ENCODE measurements at places on chromosomes 6 and 20.

DNA sequence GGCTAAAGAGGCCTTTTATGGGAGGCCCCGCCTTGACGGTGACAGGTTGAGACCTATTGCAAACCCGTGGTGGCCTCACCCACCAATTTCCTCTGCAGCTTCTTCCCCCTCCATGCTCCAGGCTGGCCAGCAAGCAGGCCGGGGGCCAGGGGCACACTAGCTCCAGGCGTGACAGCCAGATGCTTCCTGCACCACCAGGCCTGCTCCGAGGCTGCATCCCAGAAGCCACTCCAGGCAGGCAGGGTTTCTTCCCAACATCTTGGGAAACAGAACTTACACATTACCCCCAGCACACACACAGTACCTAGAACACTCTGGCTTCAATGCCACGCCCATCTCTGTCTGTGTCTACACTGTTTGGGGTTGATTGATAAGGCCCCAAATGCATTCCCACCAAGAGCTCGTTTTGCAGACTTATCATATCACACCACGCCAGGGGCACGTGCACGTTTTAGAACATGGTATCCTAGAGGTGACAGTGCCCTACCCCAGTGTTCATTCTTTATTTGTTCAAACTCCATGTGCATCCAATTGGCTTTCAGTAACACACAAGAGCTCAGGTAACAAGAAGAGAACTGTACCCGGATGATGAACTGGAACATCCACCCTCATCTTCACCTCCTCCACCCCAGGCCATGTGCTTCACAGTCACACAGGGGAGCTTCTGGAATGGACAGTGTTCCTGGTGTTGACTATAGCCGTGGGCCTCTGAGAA is 221.4 kb upstream of the RREB1 start:
- DNase-seq = no peak

GRCh38 chr20:2172305-2173175 is 70.9 kb downstream of the STK35 start:
- DNase-seq = peak; percentile 63

DNA sequence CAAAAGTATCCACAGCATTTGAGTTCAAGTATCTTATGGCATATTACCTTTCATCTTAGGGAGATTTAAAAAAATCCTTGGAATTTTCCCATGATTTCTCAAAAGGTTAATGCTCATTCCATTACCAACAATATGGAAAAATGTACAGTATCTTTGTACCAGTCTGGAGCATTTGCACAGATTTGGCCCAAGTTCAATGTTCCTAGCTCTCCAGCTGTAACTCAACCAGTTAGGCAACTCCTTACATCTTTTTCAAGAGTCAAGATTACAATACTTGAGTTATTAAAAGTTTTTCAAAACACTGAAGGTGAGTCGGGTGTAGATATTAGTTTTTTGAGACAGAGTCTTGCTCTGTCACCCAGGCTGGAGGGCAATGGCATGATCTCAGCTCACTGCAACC is 1.0 kb downstream of the OR2J2 start:
- DNase-seq = no peak

DNA sequence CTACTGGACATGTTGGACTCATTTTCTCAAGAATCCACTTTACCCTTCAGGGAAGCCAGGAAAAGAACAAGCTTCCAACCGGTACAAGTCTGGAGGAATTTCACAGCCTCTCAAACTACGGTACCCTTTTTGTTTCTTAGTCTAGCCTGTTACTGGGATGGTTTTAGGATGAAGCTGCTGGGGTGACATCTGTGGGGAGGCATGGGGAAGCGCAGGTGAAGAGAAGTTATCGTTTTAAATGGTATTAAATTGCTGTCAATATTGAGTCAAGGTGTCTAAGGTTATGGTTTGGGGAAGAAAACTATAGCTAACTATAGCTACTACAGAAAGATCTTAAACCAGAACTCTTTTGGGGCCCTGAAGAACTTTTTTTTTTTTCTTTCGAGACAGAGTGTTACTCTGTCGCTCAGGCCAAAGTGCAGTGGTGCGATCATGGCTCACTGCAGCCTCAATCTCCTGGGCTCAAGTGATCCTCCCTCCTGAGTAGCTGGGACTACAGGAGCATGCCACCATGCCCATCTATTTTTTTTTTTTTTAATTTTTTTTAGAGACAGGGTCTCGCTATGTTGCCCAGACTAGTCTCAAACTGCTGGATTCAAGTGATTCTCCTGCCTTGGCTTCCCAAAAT is 128.7 kb downstream of the RIN2 start:
- DNase-seq = no peak

DNA sequence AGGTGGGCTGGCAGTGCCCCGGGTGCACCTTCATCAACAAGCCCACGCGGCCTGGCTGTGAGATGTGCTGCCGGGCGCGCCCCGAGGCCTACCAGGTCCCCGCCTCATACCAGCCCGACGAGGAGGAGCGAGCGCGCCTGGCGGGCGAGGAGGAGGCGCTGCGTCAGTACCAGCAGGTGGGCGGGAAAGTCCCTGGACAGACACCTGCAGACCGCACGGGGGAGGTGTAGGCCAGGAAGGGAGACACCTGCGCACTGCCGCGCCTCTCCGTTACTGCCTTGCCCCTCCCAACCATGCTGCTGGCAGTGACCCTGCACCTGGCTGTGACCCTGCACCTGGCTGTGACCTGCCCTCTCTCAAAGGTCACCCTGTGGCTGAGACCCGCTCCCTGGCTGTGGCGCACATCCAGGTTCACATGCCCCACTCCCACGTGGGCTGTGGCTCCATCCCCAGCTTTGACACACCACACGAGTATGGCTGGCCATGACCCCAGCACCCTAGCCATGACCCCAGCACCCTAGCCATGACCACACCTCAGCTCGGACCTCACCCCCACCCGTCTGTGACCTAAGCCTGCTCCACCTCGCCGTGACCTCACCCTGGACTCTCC is 11.6 kb downstream of the RBCK1 start:
- DNase-seq = no peak

GRCh38 chr6:134389658-134390057 is 71.7 kb upstream of the SGK1 start:
- no peak for DNase-seq

DNA sequence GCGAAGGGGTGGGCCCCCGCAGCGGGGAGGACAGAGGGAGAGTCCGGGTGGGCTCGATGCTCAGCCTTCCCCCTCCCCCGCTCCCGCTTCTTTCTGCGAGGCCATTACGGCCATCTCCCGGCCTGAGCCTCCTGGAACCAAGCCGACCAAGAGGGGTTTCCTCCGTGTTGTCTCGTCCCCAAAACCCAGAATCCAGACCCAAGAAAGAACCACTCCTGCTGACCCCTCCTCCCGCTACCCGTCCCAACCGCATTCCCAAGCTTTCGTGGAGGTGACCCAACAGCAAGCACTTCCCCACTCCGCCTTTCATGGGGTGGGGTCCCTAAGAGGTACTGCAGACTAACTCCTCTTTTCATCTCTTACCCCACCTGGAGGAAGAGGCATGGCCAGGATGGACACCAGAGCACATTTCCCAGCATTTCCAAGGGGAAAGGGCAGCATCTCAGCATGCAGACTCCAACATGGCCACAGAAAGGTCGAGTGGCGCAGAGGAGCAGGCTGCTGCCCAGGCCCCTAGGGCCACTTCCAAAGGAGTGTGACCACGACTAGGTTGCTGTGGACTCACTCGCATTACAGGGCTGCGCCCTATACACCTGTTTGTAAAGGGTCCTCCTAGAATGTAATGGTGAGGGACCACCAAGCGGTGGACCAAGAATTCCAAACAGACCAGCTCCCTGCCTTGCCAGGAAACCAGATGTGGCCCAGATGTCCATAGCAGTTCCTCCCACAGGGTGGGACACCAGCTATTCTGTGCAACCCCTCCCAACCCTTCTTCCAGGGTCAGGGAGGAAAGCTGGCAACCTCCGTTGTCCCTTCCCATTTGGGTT is 53.4 kb downstream of the MRPL14 start:
- no peak for DNase-seq

- no peak for DNase-seq
Observed at GRCh38 chr20:41426086-41426830, 59.6 kb upstream of the EMILIN3 start.

DNA sequence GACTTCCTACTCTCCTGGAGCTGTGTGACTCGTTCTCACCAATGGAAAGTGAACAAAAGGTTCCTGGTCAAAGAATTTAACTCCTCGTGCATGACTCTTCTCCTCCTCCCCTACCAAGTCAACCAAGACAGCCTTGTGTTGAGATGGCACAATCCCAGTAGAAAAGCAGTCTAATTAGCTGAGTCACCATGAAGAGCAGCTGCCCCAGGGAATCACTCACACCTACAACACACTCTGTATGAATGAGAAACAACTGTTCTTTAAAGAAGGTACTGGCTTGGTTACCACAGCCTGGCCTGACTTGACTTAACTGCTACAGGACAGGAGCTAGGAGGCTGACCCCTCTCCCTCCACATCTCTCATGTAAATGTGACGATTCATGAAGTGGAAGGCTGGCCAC is 2.9 kb upstream of the HLA-DOB start:
- DNase-seq = no peak

DNA sequence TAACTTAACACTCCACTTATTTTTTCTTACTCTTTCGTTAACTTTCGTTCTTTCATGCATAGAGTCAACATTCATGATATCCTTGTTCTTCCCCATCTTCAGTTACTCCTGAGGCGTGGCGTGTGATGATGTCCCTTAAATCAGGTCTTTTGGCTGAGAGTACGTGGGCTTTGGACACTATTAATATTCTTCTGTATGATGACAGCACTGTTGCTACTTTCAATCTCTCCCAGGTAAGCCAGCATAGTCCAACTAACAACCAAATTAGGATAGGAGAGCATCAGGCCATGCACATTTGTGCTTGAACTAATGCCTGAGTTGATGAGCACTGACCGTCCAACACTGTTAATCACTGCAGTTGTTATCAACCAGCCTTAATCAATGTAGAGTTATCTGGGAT is 119.6 kb downstream of the TMEM242 start:
- DNase-seq = no peak

DNA sequence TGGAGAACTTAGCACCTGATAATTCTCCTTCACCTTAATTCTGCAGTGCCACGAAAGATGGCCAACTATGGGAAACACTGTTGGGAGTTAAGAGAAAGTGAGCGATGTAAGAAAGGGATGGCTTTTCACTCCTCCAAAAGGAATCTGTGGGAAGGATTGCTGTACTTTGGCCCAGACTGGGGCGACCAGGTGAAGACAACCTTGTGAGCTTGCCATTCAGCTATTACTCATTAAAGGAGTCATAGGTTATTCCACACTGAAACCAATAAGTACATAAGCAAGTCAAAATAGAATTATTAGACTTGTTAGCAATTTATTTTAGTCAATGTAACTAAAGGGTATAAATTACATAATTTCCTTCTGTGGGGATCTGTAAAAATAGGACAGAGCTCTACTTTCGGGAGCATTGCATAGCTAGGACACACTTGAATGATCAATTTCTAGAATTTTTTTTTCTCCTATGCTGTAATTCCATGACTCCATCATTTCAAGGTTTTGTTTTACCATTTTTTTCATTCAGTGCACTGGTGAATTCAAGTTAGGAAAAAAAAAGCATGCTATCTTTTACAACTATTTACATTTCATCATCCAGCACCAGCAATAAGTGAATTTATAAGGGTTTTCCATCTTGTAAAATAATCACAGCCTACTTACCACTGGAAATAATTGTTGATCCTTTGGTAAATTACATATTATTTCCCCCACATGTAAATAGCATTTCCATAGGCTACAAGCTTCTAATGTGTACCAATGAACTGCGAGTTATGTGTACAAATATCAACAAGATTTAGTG is 231.7 kb downstream of the SIM1 start:
- no peak for DNase-seq

GRCh38 chr6:17066610-17067009 is 35.2 kb upstream of the STMND1 start:
- DNase-seq = no peak

GRCh38 chr20:64161356-64162238 is 2.7 kb upstream of the MYT1 start:
- no peak for DNase-seq

DNA sequence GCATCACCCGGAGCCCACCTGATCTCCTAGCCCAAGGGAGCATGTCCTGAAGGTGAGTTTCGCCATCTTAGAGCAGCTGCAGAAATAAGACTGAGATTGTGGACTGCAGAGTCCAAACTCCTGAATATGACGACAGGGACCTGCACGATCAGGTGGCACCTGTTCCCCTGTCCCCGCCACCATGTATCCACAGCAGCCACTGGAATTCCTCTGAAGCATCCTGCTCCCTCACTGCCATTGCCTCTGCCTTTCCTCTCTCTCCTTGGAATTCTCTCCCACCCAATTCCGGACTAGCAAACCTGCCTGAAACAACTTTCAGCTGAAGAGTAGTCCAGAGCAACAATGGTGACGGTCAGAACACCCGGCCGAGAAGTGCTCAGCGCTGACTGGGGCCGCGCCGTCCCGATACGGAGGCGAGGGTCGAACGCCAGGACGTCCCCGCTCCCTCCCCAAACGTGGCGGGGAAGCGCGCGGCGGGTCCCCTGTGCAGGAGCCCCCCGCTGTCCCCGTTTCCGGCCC is 694 bp upstream of the FAM120B start:
- DNase-seq = no peak

GRCh38 chr20:12086359-12086758 is 168.7 kb downstream of the BTBD3 start:
- DNase-seq = no peak

GRCh38 chr20:1741309-1742048 is 83.9 kb upstream of the SIRPG start:
- no peak for DNase-seq

Measured in activated T-cell treated with anti-CD3 and anti-CD28 coated beads for 4 hours (primary cell).